Activated CD4-positive, alpha-beta T cell treated with anti-CD3 and anti-CD28 coated beads for 36 hours (primary cell): ENCODE measurements at places on chromosomes 2 and 18. TPM values are rescaled to one million over a fixed set of nuclear protein-coding genes. Genes with fewer than 3 reads are reported as not detected.
A peak's percentile ranks its signal among the peaks of the same experiment; 100 is the strongest.

DNA sequence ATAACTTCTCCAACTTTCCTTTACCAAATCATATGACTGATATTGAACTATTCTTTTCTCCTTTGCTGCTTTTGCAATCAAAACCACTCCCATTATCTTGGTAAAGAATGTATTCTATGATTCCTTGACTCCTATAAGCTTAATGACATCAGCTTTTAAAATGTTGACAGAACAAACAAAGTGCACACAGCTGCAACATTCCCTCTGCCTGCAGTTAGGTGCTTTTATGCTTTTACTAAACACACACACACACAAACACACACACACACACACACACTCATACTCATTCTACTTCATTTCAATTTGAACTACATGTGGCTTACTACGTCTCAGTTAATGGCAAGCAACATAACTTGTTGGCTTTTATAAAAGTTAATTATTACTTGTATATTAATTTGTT, 946.6 kb downstream of the DPP10 start:
- no peaks in the 10 kb centered on the region for H3K36me3 ChIP-seq
- H3K4me3 ChIP-seq: no peak overlapping the region
- H3K27me3 ChIP-seq: no peaks in the 10 kb centered on the region
- DNase-seq: no peak

GRCh38 chr2:33336036-33336625, 140.3 kb upstream of the RASGRP3 start:
- H3K27me3 ChIP-seq: peaks cover 22% of the 10 kb centered on the region
- H3K4me3 ChIP-seq: no peak overlapping the region
- no peaks in the 10 kb centered on the region for H3K36me3 ChIP-seq
- no peak overlapping the region for H3K27ac ChIP-seq
- H3K4me1 ChIP-seq: peaks cover 4% of the 10 kb centered on the region
- no peak for DNase-seq

The CDH2 gene
- not detected for total RNA-seq

DNA sequence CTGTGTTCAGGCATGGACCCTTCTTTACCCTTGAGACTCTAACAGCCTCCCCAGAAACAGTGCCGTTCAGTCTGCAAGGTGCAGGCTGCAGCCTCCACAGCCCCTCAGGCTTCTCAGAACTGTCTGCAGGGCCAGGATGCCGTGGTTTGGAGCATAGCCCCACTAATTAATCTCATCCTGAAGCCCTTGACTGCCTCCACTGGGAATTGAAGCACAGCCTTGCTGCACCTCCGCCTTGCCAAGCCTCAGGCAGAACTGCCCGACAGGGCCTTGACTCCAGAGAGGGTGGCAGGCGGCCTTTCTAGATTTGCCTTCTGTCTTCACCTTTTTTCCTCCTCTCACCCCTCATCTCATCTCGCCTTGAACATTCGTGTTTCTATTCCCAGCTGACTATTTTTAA, 119.8 kb downstream of the NRP2 start:
- no peak overlapping the region for H3K27ac ChIP-seq
- H3K36me3 ChIP-seq: no peaks in the 10 kb centered on the region
- no peak overlapping the region for H3K4me3 ChIP-seq
- peaks cover 2% of the 10 kb centered on the region for H3K27me3 ChIP-seq
- no peaks in the 10 kb centered on the region for H3K4me1 ChIP-seq

DNA sequence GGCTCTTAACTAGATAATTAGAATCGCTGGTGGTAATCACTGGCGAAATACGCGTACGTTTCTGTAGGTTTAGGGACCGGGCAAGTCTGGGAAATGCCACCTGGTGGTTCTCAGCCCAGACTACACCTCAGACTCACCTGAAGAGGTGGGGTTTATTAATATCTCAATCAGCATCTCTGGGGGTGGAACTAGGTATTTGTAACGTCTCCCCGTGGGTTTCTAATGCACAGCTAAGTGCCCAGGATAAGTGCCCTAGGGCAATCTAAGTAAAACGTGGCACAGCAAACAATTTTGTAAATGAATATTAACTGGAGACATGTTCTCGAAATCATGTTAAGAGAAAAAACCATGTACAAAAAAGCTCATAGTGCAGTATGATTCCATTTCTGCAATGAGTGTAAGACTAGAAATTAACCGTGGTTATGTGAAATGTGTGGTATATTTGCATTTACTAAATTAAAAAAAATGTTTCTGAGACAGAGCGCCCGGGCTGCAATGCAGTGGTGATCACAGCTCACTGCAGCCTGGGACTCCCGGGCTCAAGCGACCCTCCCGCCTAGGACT, 760 bp upstream of the CNOT11 start:
- H3K27me3 ChIP-seq: no peaks in the 10 kb centered on the region
- H3K4me1 ChIP-seq: peaks cover 38% of the 10 kb centered on the region
- peak overlapping the region; percentile 90 for H3K4me3 ChIP-seq
- peaks cover 28% of the 10 kb centered on the region for H3K36me3 ChIP-seq

The MEP1B gene
- total RNA-seq: not detected

- peaks cover 6% of the 10 kb centered on the region for H3K4me1 ChIP-seq
- H3K27me3 ChIP-seq: no peaks in the 10 kb centered on the region
- peaks cover 32% of the 10 kb centered on the region for H3K36me3 ChIP-seq
- no peak overlapping the region for H3K27ac ChIP-seq
- H3K4me3 ChIP-seq: no peak overlapping the region
These were observed 214.1 kb downstream of the HDAC4 start for GRCh38 chr2:239186516-239187357.

The PRKAG3 gene
- total RNA-seq: not detected

GRCh38 chr2:120818441-120818920, 82.8 kb downstream of the GLI2 start:
- no peaks in the 10 kb centered on the region for H3K4me1 ChIP-seq
- no peak overlapping the region for H3K27ac ChIP-seq
- DNase-seq: no peak
- no peak overlapping the region for H3K4me3 ChIP-seq
- no peaks in the 10 kb centered on the region for H3K36me3 ChIP-seq

GRCh38 chr2:236679884-236680860, 110.5 kb downstream of the ACKR3 start:
- no peaks in the 10 kb centered on the region for H3K4me1 ChIP-seq
- peaks cover 14% of the 10 kb centered on the region for H3K27me3 ChIP-seq
- no peak for DNase-seq
- no peak overlapping the region for H3K4me3 ChIP-seq

The CRYBA2 gene
- total RNA-seq: not detected

DNA sequence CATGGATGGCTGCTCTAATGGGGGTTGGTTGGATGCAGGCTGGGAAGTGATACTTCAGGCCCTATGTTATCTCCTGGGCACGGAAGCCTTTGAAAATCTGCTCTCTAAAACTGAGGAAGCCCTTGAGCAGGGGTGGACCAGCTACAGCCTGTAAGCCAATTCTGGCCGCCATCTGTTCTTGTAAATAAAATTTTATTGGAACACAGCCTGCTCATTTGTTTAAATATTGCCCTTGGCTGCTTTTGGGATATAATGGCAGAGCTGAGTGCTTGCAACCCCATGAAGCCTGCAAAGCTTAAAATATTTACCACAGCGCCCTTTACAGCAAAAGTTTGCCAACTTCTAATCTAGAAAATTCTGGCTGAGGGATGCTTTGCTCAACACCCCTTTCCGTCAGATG, 11.9 kb upstream of the IGFBP2 start:
- no peak for DNase-seq
- H3K27me3 ChIP-seq: no peaks in the 10 kb centered on the region
- H3K4me1 ChIP-seq: peaks cover 9% of the 10 kb centered on the region
- H3K4me3 ChIP-seq: no peak overlapping the region

The PFN4 gene
- not detected for total RNA-seq

DNA sequence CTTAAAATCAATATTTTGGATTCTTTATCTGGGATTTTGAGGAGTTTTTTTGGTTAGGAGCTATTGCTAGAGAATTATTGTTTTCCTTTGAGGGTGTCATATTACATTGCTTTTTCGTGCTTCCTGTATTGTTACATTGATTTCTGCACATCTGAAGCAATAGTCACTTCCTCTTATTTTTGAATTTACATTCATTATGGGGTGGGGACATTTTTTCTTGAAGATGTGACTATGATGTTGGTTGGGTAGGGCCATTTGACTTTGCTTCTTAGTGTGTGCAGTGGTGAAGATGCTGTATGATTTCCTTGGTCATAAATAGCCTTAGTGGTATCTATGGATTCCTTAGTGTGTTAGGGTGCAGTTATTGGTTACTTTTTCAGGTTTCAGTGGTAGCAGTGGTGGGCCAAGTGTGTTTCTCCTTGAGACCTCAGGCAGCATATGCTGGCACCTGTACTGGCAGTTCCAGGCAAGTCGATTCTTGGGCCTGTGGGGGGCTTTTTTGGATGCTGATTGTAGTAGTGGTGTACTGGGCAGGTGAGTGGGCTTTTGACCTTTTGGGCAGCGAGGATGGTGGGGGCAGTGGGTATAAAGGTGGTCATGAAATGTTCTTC, 61.8 kb downstream of the ARHGAP25 start:
- no peaks in the 10 kb centered on the region for H3K27me3 ChIP-seq
- H3K36me3 ChIP-seq: peaks cover 78% of the 10 kb centered on the region
